GM12878 (cell line): ENCODE measurements at places on chromosomes 11 and 22.

- DNase-seq: no peak
Measured at GRCh38 chr11:74025467-74026166, 16.7 kb upstream of the UCP3 start.

- no peak for DNase-seq
Measured at GRCh38 chr11:102276783-102277182, 40.5 kb upstream of the BIRC3 start.

- no peak for DNase-seq
Measured at GRCh38 chr11:58926695-58927094, 12.6 kb upstream of the GLYATL1 start.

DNA sequence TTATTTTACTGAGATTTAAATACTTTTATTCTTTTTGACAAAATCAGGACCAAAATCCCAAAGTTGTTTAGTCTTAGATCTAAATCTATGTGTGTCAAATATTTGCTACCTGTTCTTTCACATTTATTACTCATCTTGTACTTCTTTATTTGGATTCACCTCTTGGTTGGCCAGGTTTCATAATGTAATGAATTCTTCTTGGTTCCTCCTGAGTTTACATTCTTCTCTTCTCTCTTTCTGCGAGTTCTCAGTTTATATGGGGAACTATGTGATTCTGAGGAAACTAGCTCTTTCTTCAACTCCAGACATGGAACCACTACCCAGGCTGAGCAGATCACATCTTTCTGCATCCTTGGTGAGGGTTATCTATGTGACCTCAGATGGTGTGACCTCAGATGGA, 50.2 kb downstream of the EHF start:
- DNase-seq: no peak

DNA sequence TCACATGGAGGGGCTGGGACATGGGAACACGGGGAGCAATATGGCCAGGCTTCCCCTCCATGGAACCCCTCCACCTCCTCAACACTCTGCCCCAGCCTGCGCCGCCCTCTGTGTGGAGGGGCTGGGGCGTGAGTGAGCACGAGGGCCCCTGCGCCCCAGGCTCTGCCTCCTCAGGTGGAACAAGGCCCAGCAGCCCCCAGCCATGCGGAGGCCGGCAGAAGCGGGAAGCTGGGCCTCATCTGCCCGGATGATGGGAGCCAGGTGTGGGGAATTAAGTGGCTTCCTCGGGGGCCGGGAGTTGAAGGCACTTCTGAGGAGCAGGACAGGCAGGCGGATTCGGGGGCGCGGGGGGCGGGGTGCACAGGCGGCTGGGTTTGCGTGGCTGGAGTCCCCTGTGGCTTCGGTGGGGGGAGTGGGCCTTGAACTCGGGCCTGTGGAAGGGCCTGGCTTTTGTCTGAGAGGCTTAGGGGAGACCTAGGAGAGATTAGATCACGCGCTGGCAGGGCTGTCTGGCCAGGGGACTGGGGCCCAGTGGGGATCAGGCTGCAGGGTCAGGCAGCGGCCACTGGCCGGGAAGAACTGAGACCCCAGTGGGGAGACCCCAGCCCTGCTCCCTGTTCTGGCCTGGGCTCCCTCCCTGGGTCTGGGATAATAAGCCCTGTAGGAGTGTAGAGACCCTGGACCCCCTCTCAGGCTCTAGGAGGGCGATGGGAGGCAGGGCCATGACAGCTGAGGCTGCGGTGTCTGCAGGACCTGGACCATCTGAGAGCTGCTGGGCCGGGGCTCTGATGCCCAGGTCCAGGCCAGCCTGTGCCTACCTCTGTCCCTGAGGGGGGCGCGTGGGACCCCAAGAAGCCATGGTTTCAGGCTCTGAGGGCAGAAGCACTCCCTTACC, 13.3 kb downstream of the PRR33 start:
- no peak for DNase-seq

DNA sequence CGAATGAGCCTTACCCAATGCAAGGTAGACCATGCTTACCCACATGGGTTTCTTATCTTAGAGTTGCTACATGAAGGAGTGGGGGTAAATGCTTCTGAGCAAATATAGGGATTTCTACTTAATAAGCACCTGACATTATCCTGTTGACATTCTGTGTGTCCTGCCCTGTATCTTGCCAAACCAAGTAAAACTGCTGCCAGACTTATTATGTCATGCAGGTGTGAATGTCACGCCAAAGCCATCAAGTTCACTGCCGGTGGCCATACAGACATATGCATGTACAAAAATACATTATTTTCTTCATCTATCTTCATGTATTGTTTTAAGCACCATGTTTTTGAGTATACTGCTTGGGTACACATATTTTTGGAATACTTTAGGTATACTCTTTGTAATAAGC, 70.2 kb downstream of the NOX4 start:
- DNase-seq: no peak

DNA sequence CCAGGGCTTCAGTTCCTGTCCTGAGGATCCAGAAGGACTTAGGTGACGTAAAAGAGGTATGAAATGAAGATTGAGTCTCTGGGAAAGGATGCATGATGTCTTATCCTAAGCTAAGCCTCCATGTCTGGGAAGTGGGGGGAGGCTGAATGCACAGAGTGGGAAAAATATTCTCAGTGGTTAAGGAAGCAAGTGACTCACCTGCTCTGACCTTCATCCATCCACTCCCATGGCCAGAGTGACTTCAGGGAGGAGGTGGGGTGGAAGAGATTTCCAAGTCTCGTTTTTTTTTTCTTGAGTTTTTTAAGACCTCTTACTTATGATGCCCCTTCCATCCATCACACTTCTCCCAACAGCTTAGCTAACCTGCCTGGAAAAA, 32.5 kb upstream of the POLD3 start:
- DNase-seq: no peak

DNA sequence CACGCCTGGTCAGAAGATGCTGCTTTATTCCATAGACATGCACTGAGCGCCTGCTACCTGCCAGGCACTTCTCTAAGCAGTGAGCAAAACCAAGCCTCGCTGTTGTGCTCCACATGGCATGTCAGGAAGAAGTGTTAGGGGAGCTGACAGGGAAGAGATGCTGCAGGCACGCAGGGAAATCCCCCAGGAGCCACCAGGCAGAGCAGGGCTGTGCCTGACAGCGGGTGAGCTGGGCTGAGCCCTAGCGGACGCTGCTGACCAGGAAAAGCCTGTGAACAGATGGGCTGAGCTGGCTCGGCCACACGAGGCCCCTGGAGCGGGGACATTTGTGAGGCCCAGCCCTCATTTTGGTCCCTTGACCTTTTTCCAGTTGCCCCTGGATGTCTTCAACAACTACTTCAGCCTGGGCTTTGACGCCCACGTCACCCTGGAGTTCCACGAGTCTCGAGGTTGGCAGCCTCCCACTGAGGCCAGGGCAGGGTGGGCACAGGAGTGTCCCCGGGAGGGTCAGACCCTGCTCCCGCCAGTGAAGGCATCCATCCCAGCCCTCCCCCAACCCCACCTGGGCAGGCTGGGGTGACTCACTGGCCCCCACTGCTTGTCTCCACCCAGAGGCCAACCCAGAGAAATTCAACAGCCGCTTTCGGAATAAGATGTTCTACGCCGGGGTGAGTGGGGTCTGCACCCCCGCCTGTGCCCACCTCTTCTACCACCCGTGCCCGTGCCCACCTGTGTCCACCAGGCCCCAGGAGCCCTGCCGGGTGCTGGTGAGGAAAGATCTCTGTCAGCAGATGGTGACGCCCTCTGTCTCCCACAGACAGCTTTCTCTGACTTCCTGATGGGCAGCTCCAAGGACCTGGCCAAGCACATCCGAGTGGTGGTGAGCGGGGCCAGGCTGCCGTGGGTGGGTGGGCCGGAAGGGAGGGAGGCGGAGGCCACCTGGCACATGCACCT, 7.4 kb upstream of the MDK start:
- DNase-seq: no peak

DNA sequence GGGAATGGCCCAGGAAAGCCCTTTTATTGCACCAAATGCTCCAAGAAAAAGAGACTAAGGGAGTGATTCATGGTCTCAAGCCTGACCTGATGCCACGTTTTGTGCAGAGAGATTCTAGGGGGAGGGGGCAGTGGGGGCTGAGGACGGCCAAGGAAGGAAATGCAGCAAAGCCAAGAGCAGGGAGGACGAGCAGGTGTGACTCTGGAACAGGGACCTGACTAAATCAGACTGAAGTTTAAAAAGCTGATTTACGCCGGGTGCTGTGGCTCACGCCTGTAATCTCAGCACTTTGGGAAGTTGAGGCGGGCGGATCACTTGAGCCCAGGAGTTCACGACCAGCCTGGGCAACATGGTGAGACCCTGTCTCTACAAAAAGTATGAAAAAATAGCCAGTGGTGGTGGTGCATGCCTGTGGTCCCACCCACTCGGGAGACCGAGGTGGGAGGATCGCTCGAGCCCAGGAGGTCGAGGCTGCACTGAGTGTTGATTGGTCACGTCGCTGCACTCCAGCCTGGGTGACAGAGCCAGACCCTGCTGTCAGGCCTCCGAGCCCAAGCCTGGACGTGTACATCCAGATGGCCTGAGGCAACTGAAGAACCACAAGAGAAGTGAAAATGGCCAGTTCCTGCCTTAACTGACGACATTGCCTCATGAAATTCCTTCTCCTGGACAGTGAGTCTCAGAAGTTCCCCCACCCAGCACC, 10.8 kb upstream of the IFITM3 start:
- DNase-seq: no peak

- no peak for DNase-seq
Measured at GRCh38 chr11:129115652-129116586, 76.2 kb downstream of the ARHGAP32 start.

GRCh38 chr22:30459181-30460052, 12.4 kb downstream of the SEC14L3 start:
- no peak for DNase-seq

GRCh38 chr11:10488121-10488933, 33.3 kb downstream of the AMPD3 start:
- no peak for DNase-seq

DNA sequence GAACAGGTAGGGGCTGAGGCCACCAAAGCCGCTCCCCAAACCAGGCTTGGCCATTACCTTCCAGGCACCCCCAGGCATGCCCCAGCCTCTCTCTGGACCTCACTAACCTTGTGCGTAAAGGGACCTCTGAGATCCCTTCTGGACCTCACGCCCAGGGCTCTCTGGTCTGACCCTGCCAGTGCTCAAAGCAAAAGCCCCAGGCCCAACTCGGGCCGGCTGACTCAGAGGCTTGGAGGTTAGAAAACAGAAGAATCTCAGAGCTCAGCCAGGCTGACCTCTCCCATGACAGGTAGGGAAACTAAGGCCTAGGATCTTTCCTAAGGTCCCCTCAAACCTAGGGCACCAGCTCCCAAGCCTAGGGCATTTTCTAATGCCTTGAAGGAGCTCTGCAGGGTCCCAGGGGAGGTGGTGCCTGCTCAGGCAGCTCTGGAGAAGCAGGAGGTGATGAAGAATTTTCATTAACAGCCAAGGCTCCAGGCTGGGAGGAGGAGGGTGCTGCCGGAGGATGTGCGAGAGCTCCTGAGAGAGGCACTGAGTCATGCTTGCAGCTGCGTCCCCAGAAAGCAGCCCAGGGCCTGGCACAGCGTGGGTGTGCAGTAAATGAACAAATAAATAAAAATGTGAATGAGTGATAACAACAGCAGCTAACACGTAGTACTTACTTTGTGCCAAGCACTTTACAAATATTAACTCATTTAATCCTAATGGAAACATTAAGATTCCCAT, 25.6 kb downstream of the ARRB1 start:
- DNase-seq: no peak

- no peak for DNase-seq
Measured at GRCh38 chr11:27456140-27456794, 16.3 kb downstream of the LGR4 start.

GRCh38 chr11:4071914-4072313, 22.7 kb upstream of the RRM1 start:
- DNase-seq: no peak

DNA sequence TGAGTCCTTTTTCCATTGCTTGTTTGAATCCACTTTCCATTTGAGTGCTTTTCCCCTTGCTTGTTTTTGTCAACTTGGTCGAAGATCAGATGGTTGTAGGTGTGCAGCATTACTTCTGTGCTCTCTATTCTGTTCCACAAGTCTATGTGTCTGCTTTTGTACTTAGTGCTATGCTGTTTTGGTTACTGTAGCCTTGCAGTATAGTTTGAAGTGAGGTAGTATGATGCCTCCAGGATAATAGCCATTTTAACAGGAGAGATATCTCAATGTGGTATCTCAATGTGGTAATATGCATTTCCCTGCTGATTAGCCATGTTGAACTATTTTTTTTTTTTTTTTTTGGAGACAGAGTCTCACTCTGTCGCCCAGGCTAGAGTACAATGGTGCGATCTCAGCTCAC, 16.7 kb downstream of the ACRV1 start:
- no peak for DNase-seq

- no peak for DNase-seq
Measured at GRCh38 chr22:29718949-29719898, 579 bp upstream of the CABP7 start.

DNA sequence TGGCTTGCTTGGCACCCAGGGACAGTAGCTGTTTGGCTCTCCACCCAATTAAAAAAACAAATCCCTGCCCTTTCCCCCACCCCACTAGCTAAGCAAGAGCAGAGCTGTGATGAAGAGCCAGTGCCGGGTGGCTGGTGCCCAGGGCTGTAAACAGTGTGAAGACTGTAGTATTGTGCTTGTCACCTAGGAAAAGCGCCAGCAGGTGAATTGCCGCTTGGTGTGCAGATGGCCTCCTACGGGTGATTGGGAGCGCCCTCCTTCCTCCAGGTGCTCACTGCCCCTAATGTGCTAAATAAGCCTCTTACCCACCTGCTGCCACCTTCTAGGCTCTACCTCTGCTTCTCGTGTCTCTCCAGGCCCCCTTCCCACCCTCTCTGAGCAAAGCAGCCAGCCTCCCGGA, 18.4 kb upstream of the RAPSN start:
- DNase-seq: no peak

DNA sequence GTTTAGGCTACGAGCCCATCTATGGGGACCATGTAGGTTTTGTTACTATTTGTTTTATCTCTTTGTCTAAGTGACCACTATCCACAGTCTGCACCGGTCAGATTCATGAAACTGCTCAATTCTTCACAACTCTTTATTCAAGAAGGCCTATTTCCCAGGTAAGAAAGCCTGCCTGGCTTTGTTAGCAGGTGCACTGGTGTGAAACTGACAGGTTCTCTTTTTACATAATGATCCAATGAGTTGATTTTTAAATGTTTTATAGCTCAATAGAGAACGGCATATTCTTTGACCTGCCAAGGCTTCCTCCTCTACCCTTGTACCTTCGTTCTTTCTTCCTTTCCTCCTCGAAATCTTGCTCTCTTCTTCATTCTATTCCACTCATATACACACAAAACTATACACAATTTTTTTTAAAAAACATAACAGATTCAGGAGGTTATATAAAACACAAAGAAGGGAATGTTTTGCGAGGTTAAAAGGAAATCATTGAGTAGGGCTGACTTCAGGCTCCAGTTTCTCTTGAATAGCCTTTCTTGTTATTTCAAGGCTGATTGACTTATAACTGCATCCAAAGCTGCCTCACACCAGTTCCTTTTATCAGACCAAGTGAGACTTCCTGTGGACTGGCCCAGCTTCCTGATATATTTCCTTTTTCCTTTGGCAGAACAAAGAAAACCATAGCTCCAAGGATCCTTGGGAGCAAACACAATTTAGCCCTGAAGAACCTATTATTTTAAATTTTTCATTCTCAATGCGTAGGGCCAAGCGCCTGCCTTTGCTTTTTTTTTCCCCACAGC, 11.4 kb downstream of the FLI1 start:
- DNase-seq: no peak

- no peak for DNase-seq
Measured at GRCh38 chr11:57560146-57560545, 7.3 kb downstream of the UBE2L6 start.
